ENCODE measurements at places on chromosomes 12 and 14.

GRCh38 chr14:86373886-86374285 lies 843.9 kb downstream of the FLRT2 start:
- no peak for DNase-seq

- no peak for DNase-seq
These were observed 172.3 kb downstream of the NDUFA12 start for GRCh38 chr12:94831081-94831751.

GRCh38 chr12:50626026-50626425 lies 121.2 kb downstream of the DIP2B start:
- no peak for DNase-seq

DNA sequence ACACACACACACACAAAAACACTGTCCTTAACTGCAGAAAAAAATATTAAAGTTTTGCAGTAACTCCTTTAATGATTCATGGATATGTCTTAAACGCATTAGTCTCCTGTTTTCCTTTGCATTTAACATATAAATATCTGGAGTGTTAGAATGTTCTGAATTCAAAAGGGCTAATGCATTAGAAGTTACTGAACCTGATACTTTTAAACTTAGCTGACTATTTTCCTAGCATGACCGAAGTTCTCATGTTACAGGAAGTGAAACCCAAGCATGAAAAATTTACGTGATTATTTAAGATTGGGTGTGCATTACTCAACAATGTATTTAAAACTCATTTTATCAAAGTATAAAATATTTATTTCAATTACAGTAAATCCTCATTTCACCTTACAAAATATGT lies 791.2 kb downstream of the FLRT2 start:
- DNase-seq = no peak

GRCh38 chr12:70553391-70553859 lies 83.8 kb downstream of the PTPRB start:
- no peak for DNase-seq

DNA sequence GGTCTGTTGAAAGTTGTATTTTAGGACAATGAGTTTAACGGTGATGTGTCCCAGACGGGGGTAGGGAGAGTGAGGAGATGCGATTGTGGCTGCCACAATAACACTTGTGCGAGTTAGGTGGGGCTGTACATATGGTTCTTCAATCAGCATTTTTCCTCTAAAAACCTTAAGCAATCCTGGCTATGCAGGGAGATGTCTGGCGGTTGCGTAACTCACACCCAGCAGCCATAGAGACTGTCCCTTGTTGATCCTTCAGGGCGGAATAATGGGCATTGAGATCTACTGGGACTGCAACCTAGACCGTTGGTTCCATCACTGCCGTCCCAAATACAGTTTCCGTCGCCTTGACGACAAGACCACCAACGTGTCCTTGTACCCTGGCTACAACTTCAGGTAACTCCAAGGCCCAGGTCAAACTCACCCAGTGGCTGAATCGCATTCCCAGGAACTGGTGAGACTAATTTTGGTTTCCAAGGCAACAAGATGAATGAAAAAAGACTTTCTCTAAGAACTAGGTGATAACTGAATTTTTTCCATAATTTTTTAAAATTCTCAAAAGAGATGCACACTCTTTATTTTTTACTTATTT lies 34.6 kb downstream of the P2RX7 start:
- DNase-seq = no peak

DNA sequence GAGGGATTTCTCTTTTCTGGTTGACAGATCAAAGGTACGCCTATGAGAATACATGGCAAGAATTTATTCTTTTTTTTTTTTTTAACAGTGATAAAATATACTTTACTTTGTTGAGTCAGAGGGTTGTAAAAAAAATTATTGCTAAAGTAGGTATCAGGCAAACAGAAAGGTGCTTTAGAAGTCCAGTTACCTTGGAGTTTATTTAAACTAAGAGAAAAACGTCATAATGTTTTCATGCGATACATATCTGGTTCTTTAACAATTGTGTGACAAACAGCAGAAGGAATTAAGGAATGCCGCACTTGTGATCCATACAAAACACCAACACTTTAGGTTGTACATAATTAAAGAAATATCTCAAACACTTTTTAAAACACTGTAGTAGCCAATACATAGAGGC lies 94.2 kb downstream of the BORCS5 start:
- DNase-seq = no peak

DNA sequence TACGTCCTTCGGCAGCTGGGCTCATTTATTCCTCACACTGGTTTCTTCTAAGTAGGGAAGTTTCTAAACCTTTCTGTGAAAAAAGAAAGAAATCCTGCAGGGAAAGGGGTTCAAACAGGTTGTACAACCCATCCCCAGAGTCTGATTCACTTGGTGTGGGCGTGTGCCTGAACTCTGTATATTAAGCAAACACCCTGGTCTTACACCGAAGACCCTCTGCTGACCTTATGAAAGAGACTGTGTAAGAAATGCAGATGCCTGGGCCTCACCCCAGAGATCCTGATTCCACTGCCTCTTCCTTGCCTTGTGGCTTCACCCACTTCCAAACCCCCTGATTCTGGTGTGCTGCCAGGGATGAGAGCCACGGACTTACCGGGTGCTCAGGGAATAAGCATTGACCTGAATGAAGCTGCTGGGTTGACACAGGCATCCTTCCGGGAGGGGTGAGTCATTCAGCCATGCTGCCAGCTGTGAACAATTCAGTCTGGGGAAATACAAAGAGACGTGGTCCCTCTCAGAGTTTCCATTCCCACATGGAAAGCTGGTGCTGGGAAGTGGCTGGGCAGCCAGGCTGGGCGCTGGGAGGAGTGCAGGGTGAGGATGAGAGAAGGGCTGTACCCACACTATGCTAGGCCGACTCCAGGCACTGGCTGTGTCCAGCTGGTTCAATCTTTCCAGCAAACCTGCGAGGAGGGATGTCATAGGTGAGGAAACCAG lies 26.5 kb upstream of the ACTN1 start:
- DNase-seq = peak; percentile 94

GRCh38 chr12:107331912-107332311 lies 238.6 kb upstream of the CRY1 start:
- DNase-seq = no peak

- no peak for DNase-seq
These were observed 8.6 kb downstream of the INF2 start for GRCh38 chr14:104697892-104698583.

GRCh38 chr12:108667349-108667748 lies 33.7 kb upstream of the SELPLG start:
- no peak for DNase-seq

DNA sequence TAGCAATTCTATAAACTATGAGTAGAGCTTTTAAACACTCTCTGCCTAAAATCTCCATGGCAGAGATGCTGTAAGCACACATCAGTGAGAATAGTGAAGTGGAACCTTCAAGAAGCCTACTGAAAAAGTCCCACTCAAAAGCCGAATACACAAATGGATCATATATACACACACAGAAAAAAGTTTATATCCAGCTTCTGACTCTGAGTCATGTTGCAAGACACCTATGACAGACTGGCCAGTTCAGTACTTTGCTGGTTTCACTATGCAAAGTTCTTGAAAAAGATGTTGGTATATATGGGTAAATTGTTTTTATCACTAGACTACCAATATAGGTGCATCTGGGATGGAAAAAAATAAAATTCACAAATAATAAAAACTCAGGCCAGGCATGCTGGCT lies 126.1 kb downstream of the KCNK10 start:
- DNase-seq = no peak

DNA sequence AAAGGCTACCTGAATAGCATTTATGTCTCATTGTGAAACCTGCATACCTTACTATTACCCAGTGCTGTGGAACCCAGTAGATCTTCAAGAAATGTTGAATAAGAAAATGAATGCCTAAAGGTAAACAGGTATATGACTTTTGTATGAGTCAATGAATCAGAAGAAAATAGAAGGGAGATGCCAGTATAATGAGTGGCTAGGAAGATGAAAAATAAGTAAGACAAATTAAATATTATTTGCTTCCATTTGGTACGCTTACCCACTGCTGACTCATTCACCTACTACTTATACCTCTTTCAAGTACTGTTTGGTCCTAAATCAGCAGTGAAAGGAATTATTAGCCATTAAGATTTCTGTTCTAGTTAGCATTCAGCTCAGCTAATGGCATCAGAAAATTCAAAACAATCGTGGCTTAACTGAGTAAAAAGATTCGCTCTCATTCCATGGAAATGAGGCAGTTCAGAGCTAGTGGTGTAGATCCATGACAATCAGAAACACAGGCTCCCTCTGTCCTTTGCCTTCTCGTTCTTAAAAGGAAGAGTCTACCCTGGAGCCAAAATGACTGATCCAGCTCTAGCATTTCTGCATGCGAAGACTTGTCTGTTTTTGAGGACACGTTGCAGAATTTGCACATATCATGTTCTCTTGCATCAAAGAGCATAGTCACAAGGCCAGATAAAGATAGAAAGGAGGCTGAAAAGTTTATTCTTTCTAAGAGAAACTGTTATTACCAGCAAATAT lies 705.8 kb upstream of the USP15 start:
- no peak for DNase-seq

GRCh38 chr14:93996130-93996695 lies 888 bp upstream of the CCDC197 start:
- no peak for DNase-seq

DNA sequence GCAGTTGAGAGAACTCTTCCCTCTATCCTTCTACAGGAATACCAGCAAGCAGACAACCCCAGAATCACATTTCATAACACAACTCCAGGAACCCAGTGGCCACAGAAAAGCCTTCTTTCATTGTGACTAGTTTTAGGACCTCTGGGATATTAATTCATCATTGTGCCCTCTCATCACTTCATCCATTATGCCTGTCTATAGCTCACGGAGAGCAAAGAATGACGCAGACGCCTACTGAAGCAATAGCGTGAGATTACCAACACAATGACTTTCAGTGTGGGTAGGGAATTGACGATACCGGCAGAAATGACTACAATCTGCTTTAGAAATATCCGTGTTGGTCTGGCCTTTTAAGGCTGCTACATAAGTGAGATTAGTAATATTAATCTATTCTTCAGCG lies 158.1 kb upstream of the FOXG1 start:
- DNase-seq = no peak

DNA sequence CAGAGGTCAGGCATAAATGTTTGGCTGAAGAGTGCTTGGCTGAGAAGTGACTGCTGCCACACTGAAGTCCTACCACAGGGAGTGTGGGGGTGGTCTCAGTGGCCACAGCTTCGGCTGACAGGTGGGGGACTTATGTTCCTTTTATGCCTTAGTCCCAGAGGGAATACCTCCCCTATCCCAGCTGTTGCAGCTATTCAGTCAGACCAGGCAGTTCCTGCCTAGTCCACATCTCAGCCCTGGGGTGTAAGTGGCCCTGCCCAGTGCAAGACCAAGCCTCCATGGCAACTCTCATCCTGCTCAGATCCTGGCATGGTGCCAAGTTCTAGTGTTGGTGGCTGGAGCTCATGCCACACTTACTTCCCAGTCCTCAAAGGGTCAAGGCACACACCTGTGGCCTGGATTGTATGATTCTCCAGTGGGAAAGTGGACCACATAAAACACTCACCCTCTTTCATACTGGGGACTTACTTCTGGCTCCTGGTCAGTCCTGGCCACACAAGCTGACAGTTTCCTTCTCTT lies 161.3 kb upstream of the CAND1 start:
- DNase-seq = no peak

- no peak for DNase-seq
These were observed 15.7 kb upstream of the FBRSL1 start for GRCh38 chr12:132474237-132474741.

- no peak for DNase-seq
These were observed 18.8 kb upstream of the GALNT9 start for GRCh38 chr12:132348176-132348575.

- no peak for DNase-seq
These were observed 137.6 kb downstream of the VRK1 start for GRCh38 chr14:96934638-96935330.

GRCh38 chr12:24071842-24072241 lies 122.4 kb upstream of the SOX5 start:
- no peak for DNase-seq

- peak; percentile 89 for DNase-seq
These were observed 23.6 kb downstream of the VASH1 start for GRCh38 chr14:76784881-76785280.

- no peak for DNase-seq
These were observed 20.0 kb downstream of the PYGL start for GRCh38 chr14:50924236-50924635.

DNA sequence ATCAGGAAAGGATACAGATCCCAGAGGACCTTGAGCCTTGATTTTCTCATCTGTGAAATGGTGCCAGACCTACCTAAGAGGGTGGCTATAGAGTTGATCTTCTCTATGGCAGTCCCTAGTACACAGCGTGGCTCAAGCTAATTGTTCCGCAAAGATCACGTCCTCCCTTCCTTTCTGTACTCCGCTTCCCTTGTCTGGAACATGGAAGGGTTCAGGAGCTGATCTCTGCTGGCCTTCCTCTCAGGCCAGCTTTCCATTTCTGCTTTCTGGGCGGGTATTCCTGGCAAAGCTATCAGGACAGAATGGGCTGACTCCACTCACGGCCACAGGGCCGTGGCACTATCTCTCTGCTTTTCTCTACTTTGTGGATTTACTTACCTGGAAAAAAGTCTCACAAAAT lies 6.5 kb downstream of the CAMKK2 start:
- no peak for DNase-seq

DNA sequence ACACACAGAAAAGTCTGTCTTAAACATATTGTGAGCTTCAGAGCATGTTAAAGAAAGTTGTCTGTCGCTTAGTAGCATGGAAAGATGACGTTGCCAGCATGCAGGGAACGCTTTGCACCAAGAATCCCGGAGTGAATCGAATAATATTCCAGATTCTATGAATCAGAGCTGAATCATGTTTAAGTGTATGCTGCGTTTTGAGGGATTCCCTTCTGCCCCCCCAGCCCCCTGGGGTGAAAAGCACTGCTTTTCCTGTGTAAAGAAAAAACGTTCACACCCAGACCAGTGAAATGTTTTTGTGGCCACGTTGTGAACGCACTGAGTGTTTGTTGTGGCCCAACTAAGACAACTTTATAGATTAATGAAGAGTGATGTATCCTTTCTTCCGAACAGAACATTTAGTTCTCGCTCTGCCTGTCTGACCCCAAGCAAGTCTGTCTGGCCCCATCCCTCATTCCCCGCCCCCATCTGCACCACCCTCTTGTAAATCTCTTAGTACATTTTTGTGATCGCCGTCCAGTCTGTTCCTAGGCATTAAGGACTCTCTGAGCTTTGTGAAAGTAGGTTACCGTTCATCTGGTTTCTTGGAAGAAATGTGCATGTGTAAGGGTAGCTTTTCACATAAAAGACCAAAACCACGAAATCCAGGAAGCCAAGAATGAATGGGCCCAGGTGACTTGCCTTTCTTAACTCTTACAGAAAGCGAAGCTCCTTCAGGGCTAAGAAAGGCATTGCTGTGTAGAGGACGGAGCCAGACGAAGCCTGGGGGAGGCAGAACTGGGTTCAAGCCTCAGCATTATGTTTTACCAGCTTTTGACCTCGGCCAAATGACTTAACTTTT lies 103.0 kb downstream of the SAMD4A start:
- no peak for DNase-seq

DNA sequence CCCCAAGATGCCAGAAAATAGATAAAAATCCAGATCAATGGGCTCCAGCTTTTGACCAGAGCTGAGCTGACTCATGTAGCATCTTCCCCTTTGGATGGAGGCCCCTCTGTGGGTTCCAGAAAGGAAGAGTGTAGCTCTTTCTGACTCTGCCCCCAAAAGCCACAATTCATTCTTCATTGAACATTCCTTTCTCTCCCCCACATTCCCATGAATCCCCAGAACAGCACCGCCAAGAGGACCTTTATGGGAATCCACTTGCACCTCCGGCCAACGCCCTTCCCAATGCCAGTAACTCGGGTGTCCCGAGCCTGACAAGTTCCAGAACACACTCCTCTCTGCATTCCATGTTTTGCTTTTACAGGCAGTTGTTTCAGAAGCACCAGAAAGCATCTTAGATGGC lies 210.6 kb upstream of the DIO3 start:
- peak; percentile 50 for DNase-seq

GRCh38 chr14:101496776-101497683 lies 64.3 kb upstream of the DIO3 start:
- DNase-seq = peak; percentile 45
